NT2/D1 (cell line): ENCODE measurements at places on chromosomes 12 and 14.

- no peak for DNase-seq
Measured at GRCh38 chr14:77175843-77176242, 5.8 kb upstream of the TMEM63C start.

DNA sequence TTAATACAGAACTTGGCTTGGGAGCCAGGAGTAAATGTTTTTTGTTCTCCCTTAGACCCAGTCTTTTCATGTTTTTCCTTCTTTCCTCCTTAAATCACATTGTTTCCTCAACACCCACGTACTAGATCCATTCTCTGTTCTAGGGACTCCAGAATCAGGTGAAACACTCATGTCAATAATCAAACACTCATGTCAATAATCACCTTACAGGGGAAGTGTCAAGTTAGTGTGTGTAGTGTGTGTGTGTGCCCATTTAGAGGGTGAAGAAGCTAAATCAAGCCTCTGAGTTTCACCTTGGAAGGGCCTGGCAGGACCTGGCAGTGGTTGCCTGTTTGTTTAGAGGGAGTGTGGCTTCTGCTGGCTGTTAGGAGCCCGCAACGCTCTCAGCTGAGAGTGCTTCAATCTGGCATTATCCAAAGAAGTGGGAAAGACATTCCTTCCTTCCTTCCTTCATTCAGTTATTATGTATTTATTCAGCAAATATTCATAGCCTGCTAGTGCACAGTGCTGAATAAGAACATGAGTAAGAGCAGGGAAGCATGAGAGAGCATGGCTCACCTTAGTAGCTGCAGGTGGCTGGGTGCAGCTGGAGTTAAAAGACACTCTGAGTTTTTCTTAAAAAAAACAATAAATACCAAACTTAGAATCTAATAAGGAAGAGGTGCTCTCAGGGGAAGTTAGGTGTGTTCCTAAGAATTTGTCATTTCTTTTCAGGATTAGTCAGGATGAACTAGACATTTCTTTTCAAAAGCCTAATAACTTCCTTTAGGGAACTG is 17.6 kb upstream of the EID3 start:
- no peak for DNase-seq

GRCh38 chr12:77932216-77932615 is 101.5 kb downstream of the NAV3 start:
- DNase-seq = no peak

DNA sequence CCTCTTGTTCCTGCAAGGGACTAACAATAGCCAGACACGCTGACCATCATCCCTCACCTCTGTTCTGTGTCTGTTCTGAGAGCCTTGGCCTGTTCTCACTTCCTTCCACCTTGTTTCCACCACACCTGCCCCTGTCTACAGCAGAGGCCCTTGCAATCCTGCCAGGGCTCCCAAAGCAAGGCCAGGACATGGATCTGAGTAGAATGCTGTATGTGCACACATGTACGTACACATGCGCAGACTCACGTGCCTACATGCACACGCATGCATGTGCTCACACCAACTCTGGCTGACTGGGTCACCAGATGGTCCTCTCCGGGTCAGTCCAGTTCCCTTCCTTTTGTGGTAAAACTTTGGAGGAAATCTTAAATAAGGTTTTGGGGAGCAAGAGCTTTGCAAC is 133.0 kb upstream of the C14orf180 start:
- DNase-seq = no peak
